ENCODE measurements at places on chromosomes 1 and 21. TPM values are rescaled to one million over a fixed set of nuclear protein-coding genes. Genes with fewer than 3 reads are reported as not detected.

Gene SH2D2A
- not detected for total RNA-seq

Gene GJA8
- total RNA-seq = not detected

Gene AKR7A3
- total RNA-seq = 0.45 TPM

Gene PTPN22
- not detected for total RNA-seq

Gene TRIM58
- total RNA-seq = 1.7 TPM

Gene CCDC18
- total RNA-seq = 5.7 TPM

Gene LAPTM5
- total RNA-seq = 0.15 TPM

Gene GRHL3
- not detected for total RNA-seq

Gene RHBDL2
- not detected for total RNA-seq

Gene C1orf167
- total RNA-seq = 0.36 TPM

Gene ZNF648
- not detected for total RNA-seq

Gene RORC
- not detected for total RNA-seq

Gene PCBP3
- 11.8 TPM for total RNA-seq

Gene SELL
- not detected for total RNA-seq

Gene ADAMTS1
- 91.2 TPM for total RNA-seq

Gene GJC2
- total RNA-seq = 1.5 TPM

Gene AMY1B
- total RNA-seq = not detected

Gene ACTL8
- not detected for total RNA-seq

Gene LAMB3
- total RNA-seq = 5.5 TPM

Gene ATAD3A
- total RNA-seq = 29.9 TPM

Gene CLCA1
- total RNA-seq = not detected

Gene MYOM3
- total RNA-seq = 0.70 TPM

Gene LCE3A
- not detected for total RNA-seq

Gene SYTL1
- total RNA-seq = 0.82 TPM

Gene PSMA5
- total RNA-seq = 90.5 TPM

Gene PPFIA4
- total RNA-seq = 6.0 TPM

Gene ASCL5
- total RNA-seq = not detected

Gene NHLH2
- total RNA-seq = not detected

Gene PLA2G2D
- total RNA-seq = not detected

Gene RHD
- not detected for total RNA-seq

Gene KIF21B
- 2.6 TPM for total RNA-seq

Gene LCE2C
- total RNA-seq = not detected

Gene COP1
- total RNA-seq = 35.7 TPM

Gene PCAT6
- 4.5 TPM for total RNA-seq

Gene IL22RA1
- not detected for total RNA-seq

Gene CD247
- not detected for total RNA-seq

Gene IGSF9
- not detected for total RNA-seq

Gene FCGR3A
- not detected for total RNA-seq

Gene LRRIQ3
- total RNA-seq = 0.23 TPM

Gene UMODL1
- total RNA-seq = not detected

Gene MTARC1
- total RNA-seq = 5.4 TPM

Gene ADAMTS4
- total RNA-seq = 2.8 TPM

Gene NR1I3
- total RNA-seq = not detected

Gene AADACL4
- not detected for total RNA-seq

Gene OR2L8
- not detected for total RNA-seq

Gene RBM11
- total RNA-seq = not detected

Gene PRAMEF5
- not detected for total RNA-seq

Gene ASAP3
- total RNA-seq = 27.6 TPM

Gene PSRC1
- total RNA-seq = 6.6 TPM

Gene ZNF496
- 30.0 TPM for total RNA-seq

Gene PRAMEF11
- total RNA-seq = not detected

Gene OR2T27
- not detected for total RNA-seq

Gene DDR2
- total RNA-seq = 182 TPM

Gene RHEX
- total RNA-seq = not detected

Gene KCNT2
- total RNA-seq = 13.4 TPM

Gene SMCP
- not detected for total RNA-seq

Gene SLC1A7
- total RNA-seq = not detected
